ENCODE measurements at places on chromosomes 7 and 10. TPM values are rescaled to one million over a fixed set of nuclear protein-coding genes. Genes with fewer than 3 reads are reported as not detected.
A peak's percentile ranks its signal among the peaks of the same experiment; 100 is the strongest.

DNA sequence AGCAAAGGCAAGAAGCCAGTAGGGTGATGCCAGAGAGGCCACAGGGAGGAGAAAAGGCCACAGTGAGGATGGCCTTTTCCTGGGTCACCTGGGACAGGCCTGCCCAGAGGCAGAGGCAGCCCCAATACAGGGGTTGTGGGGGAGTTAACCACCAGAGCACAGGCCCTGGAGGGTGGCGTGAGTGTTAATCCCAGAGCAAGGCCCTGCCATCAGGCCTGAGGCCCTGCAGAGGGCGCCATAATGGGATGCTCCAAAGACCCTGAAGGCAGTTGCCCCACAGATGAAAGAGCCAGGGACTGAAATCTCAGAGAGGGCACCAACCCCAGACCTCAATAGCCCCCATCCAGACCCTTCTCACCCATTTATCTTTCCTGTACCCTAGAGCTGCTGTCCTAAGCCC lies 23.9 kb downstream of the SLC13A4 start:
- no peaks in the 10 kb centered on the region for H3K36me3 ChIP-seq
- no peak overlapping the region for H3K4me3 ChIP-seq
- no peaks in the 10 kb centered on the region for H3K4me1 ChIP-seq

DNA sequence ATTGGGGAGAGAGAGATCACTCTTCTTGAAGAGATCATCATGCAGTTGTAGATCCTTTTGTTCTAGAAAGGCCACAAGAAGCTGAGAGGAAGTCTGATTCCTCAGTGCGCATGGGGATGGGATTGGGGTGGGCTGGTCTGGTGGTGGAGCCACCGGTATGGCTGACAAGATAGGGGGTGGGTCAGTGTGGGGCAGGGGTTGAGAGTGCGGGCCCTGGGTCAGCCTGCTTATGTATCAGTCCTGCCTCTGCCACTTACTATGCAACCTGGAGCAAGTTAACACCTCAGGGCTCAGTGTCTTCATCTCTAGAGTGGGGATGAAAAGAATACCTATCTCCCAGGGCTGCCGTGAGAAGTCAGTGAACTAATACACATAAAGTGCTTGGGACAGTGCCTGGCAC lies 8.0 kb downstream of the SMARCD3 start:
- no peaks in the 10 kb centered on the region for H3K27me3 ChIP-seq
- peaks cover 48% of the 10 kb centered on the region for H3K36me3 ChIP-seq
- H3K27ac ChIP-seq = no peak overlapping the region
- peaks cover 16% of the 10 kb centered on the region for H3K4me1 ChIP-seq
- no peak overlapping the region for H3K4me3 ChIP-seq

DNA sequence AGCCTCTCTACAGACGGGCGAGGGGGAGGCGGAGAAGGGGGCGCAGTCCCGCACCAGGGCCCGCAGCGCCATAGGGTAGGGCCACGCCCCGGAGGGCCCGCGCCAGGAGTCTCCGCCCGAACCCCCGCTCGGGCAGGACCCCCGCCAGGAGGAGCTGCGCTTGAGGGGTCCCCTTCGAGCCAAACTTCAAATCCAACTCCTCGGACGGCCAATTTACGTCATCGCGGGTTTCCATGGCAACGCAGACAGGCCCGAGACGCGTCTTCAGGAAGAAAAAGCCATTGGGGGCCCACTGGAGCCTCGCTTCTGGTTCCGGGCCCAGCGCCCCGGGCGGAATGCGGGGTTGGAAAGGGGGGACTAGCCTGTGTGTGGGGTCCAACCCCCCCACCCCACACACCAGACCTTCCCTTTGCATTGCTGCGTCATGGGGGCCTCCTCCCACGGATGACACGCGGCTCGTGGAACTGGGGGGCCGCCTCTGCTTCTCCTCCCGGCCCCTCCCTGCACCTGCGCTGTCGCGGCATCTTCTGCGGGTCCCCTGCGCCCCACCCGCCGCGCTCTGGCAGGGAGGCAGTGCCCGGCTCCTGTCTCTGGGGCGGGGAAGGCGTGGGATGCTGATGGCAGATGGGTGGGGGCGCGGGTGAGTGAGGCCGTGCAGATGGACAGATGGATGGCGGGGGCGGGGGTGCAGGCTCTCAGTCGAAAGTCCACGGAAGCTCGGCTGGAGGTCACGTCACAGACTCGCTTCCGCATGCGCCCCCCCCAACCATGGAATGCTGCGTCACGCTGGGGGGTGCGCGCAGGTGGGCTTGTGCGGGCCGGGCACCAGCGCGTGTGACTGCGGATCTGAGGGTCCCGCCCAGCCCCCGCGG lies 1.2 kb downstream of the CALY start:
- H3K4me3 ChIP-seq = peak overlapping the region; percentile 69
- DNase-seq = no peak
- H3K4me1 ChIP-seq = peaks cover 22% of the 10 kb centered on the region
- H3K27me3 ChIP-seq = peaks cover 6% of the 10 kb centered on the region
- no peak overlapping the region for H3K27ac ChIP-seq
- no peaks in the 10 kb centered on the region for H3K36me3 ChIP-seq

DNA sequence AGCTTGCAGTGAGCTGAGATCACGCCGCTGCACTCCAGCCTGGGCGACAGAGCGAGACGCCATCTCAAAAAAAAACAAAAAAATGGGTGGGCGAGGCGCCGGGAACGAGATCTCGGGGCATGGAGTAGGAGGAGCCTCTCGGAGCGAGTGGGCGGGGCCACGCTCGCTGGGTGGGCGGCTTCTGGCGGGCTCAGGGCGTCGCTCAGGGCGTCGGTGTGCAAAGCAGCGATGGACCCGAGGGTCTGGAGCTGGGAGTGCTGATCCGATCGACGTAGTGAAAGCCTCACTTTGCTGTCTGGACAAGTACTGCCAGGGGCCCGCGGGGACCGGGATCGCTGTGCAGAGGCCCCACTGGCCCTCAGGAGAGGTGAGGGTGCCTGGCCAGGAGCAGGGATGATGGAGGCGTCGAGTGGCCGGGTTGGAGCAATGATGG lies 22.6 kb upstream of the AMZ1 start:
- no peaks in the 10 kb centered on the region for H3K4me1 ChIP-seq
- peaks cover 14% of the 10 kb centered on the region for H3K36me3 ChIP-seq
- H3K27ac ChIP-seq = no peak overlapping the region
- H3K27me3 ChIP-seq = no peaks in the 10 kb centered on the region

Gene MRLN
- total RNA-seq = not detected

GRCh38 chr7:45921699-45922519 lies 837 bp upstream of the IGFBP3 start:
- H3K4me1 ChIP-seq = peaks cover 8% of the 10 kb centered on the region
- H3K27me3 ChIP-seq = no peaks in the 10 kb centered on the region
- DNase-seq = no peak
- no peaks in the 10 kb centered on the region for H3K36me3 ChIP-seq

Gene MYL7
- total RNA-seq = not detected

GRCh38 chr10:79162861-79163665 lies 94.3 kb downstream of the ZMIZ1 start:
- peaks cover 68% of the 10 kb centered on the region for H3K4me1 ChIP-seq
- no peak for DNase-seq
- H3K27ac ChIP-seq = no peak overlapping the region

GRCh38 chr7:3695602-3696001 lies 394.6 kb downstream of the SDK1 start:
- DNase-seq = no peak
- H3K4me1 ChIP-seq = no peaks in the 10 kb centered on the region
- no peak overlapping the region for H3K4me3 ChIP-seq
- no peaks in the 10 kb centered on the region for H3K27me3 ChIP-seq
- H3K27ac ChIP-seq = no peak overlapping the region

Gene PKD1L1
- 0.85 TPM for total RNA-seq

DNA sequence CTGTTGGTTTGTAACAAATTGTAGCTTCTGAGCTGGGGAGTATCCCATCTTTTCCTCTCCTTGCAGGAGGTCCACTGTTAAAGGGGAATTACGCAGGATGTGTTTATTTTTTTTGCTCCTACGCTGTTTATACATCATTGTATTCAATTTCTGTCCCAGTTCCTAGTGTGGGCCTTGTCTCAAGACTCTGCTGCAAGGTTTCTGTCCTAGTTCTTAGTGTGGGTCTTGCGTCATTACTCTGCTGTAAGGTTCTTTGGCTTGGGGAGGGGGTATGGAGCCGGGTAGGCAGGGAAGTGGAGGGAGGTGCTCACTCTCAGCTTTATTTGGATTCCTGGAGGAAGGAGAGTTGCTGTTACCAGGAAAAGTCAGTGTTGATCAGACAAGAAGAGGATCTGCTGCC lies 64.0 kb upstream of the TRIM8 start:
- no peak overlapping the region for H3K27ac ChIP-seq
- H3K4me1 ChIP-seq = no peaks in the 10 kb centered on the region
- H3K36me3 ChIP-seq = no peaks in the 10 kb centered on the region
- no peaks in the 10 kb centered on the region for H3K27me3 ChIP-seq
- DNase-seq = no peak

Gene EN2
- 0.27 TPM for total RNA-seq

DNA sequence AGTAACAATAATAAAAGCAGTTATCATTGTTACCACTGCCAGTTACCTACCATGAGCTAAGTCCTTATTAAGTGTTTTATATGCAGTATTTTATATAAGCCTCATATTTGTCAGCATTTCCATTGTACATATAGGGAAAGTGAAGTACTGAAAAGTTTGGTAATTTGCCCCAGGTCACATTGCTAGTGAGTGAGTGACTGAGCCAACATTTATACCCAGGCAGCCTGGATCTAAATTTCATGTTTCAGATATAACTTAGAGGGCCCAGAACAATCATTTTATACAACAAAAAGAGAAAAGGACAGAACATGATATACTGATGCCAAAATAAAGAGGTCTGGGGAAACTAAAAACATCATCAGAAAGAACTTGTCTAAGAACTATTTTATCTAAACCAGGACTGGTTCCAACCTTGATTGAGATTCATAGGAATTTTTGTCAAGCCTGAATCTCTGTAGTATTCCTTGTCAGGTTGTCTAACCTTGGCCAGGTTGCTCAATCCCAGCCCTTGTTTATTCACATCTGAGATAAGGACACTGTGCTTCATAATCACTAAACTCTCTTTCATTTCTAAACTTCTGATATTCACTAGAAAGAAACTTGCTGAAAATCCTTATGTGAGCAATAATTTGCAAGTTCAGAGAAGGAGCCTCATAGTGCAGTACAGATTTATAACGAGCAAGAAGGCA lies 308.2 kb downstream of the IPMK start:
- no peak overlapping the region for H3K4me3 ChIP-seq
- H3K4me1 ChIP-seq = no peaks in the 10 kb centered on the region
- DNase-seq = no peak
- no peak overlapping the region for H3K27ac ChIP-seq
- no peaks in the 10 kb centered on the region for H3K36me3 ChIP-seq

Gene TAS2R41
- total RNA-seq = 2.5 TPM

DNA sequence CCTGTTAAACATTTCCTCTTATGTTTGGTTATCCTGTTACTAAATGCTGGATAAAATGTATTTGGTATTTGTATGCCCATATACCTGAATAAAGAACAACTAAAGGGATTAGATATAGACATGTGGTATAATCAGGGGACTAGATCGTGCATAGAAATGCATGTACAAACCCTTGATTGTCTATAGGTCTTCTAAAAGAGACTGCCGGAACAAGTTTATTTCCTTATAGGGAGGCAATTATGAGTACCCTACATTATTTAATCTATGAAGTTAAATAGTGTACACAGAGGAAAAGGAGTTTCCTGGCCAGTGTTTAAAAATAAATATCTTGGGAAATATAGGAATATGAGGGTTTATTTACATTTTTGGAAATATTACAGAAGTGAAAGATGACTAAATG lies 44.6 kb downstream of the CCSER2 start:
- peaks cover 5% of the 10 kb centered on the region for H3K36me3 ChIP-seq
- DNase-seq = no peak
- H3K27ac ChIP-seq = no peak overlapping the region
- no peak overlapping the region for H3K4me3 ChIP-seq

DNA sequence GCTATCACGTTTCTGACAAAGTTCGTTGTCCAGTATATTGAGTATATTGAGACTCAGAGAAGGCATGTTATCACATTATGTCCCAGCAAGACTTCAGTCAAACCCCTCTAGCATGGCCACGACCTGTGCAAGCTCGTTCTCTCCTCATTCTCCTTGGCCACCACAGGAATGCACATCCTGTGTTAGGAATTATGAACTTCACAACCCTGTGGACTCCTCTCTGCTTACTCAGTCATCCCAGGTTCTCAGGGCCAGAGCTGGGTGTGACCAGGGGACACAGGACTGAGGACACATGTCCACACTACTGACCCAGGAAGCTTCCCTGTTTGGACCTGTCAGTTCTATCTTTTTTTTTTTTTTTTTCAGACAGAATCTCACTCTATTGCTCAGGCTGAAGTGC lies 4.4 kb downstream of the SH2D4B start:
- no peaks in the 10 kb centered on the region for H3K27me3 ChIP-seq
- no peaks in the 10 kb centered on the region for H3K4me1 ChIP-seq
- no peak overlapping the region for H3K27ac ChIP-seq
- no peaks in the 10 kb centered on the region for H3K36me3 ChIP-seq

Gene PSD
- 0.21 TPM for total RNA-seq

DNA sequence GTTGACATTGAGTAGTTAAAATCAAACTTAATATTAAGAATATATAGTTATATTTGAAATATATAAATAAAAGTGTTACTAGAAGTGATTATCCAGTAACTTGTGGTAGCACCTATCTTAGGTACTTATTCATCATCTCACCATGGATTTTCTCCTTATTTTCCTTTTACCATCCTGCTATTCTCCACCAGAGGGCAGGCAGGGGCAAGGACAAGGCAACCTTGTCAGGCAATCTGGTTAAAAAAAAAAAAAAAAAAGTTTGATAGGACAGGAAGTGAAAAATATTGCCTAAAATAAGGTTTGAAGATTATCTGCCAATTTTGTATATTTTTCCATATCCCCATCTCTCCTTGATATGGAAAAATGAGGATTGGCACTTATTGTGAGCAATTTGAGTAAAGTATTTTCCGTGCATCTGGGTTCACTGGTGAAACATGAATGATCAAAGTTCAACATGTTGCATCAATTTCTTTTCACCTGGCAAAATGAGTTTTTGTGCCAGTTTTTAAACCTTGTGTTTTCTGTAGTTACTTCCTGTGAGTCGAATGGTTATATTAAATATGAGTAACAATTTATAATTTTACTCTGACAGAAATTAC lies 256.7 kb downstream of the AGMO start:
- no peak for DNase-seq
- no peaks in the 10 kb centered on the region for H3K36me3 ChIP-seq
- no peak overlapping the region for H3K4me3 ChIP-seq
- H3K27ac ChIP-seq = no peak overlapping the region
- no peaks in the 10 kb centered on the region for H3K27me3 ChIP-seq

GRCh38 chr10:88546497-88546896 lies 36.6 kb downstream of the RNLS start:
- no peaks in the 10 kb centered on the region for H3K36me3 ChIP-seq
- peaks cover 9% of the 10 kb centered on the region for H3K4me1 ChIP-seq
- DNase-seq = no peak
- H3K4me3 ChIP-seq = no peak overlapping the region

All from thoracic aorta (tissue), 2 donors.